ENCODE measurements at places on chromosomes 1 and 21.

GRCh38 chr1:112083487-112083886 lies 94.0 kb upstream of the KCND3 start:
- DNase-seq = no peak

DNA sequence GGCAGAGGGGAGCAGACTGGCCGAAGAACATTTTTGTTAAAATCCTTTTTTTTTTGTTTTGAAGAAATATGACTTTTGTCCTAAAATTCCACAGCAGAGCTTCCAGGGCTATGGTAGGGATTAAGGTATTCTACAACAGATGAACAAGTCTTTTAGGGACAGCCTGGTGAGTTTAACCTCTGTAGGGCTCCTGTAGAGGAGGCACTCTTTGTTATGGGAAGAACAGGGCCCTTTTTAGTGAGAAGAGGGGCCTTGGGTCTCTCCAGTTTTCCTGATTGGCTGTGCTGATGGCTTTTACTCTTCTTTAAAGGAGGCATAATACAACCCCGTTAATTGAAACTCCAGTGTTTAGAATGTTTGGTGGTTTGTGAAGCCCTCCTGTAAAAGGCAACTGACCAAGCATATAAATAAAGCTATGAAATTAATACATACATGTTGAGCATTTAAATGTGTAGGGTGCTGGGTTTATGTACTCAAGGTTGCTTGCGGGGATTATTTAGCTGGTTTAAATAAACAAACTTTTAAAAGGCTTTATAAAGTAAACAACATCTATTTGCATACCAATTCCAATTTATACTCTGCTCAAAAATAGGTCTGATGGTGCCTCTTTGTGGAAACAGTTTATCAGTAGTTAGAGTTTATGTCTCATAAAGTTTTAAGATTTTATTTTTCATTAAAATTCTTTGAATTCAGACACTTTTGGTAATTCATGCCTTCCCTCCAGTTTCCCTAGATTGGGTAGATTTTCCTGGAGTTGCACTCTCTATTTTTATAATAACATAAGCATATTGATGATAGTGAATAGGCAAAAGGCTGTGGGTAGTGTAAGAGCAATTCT lies 46.5 kb downstream of the PBX1 start:
- DNase-seq = no peak

DNA sequence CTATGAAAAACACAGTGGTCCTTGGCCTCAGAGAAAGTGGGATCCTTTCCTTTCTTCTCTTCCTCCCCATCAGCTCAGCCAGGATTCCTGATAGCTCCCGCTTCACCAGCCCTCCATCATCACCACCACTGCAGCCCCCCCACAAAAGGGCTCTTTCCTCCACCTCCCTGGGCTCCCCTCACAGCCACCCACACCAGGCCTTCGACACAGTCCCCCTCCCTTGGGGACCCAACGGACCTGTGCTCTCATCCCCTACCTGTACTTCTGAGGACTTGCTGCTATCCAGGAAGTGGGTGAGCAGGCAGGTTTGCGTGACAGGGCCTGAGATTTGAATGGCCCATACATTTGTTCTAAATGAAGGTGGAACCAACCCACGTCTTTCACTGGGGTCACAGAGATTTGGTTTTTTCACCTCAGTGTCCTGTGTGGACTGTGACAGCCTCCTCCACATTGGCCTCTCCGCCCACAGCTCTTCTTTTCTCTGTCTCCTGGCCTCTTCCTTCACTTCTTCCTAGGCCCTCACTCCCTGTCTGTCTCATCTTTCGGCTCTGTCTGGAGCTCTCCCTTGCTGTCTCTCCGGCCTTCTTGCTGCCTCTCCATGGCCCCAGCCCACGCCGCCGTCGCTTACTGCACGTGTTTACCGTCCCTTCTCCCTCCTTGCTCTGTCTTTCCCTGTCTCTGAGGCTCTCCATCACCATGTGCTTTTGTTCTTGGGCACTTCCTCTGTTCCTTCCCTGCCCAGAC lies 238.6 kb downstream of the FOXD2 start:
- no peak for DNase-seq

DNA sequence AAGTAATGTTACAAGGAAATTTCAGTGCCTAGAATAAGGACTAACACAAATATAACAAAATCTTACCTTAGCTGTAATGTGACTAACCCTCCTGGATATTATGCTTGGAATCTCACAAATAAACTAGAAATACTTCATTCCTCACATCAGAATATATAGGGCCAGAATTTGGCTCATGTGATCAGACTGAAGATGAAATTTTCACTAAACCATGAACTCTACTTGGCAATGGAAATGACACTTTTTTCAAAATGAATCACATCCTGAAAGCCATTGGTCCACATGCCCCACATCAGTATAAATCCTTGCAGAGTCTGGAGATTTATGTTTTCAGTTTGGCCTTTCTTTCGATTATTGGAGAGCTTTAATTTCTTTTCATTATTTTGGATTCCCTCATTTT lies 227.8 kb downstream of the NRIP1 start:
- no peak for DNase-seq
